ENCODE measurements at places on chromosomes 2 and 18.

GRCh38 chr2:157327621-157328500, 2.2 kb upstream of the ERMN start:
- peak; percentile 48 for DNase-seq

GRCh38 chr2:127193967-127194280, 26.2 kb downstream of the CYP27C1 start:
- DNase-seq: no peak

DNA sequence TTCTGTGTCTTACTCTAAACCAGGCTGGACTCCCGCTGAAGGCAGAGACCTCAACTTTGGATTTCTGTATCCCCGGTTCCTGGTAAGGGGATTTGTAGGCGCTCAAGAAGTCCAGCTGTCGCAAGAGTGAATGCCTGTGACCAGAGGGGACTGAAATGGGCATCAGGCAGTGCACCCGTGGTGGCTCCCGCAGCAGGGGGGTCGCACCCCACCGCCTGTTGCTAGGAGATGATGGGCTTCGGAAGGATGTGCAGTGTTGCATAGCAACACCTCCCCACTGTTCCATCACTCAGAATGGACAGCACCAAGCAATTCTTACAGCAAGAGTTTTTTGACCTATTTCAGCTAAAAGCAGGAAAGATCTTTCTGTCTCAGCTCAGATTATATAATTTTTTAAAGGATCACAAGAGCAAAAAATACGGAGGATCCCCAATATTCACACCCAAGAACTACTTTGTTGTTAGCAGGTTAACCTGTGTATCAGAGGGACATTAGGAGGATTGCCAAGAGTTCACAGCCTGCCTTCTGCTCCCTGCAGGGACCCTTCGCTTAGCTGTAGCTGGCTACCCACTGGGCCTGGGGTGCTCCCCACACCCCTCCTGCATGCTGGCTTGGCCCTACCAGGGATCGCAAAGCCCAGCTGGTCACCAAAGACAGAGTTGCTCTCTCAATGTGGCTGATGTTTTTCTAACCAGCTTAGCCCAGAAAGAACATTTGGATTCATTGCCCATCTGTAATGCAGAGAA, 63.8 kb downstream of the SOWAHC start:
- no peak for DNase-seq

DNA sequence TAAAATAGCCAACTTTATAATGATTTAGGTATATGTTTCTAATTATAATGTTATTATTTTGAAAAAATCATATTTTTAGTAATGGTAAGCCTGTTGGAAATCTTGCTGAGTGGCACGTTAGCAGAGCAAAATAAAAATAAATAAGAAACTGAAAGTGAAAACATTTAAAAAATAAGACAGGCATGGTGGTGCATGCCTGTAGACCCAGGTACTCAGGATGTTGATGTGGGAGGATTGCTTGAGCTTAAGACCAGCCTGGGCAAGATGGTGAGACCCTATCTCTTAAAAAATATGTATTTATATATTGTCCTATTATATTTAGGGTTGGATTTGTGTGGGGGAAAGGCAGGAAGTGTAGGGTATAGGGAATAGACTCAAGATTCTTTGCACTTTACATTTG, 15.8 kb upstream of the ANKRD12 start:
- DNase-seq: no peak

All from AG09319 (cell line).